Stimulated activated CD4-positive, alpha-beta T cell treated with anti-CD3 and anti-CD28 coated beads, Interleukin-1b, Interleukin-23, amount 100 ng/mL, for 4 hours (primary cell): ENCODE measurements at places on chromosomes 11 and 22.

GRCh38 chr11:126592496-126593410 is 237.3 kb downstream of the ST3GAL4 start:
- DNase-seq: no peak

DNA sequence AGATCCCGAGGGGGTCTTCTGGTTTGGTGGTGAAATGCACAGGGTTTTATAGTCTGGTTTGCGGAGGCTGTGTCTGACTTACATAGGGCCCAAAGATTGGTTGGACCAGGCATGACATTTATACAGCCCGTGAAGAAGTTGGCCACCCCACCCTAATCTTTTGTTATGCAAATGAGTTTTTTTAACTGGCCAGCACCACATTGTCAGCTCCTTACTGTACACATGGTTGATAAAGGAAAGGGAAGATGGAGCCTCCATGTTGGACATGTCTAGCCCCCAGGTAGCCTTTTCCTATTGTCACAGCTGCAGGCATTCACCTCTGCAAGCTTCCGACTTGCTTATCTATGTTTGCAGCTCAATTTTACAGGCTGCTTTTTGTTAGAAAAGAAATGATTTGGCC is 70.1 kb downstream of the WT1 start:
- DNase-seq: no peak

DNA sequence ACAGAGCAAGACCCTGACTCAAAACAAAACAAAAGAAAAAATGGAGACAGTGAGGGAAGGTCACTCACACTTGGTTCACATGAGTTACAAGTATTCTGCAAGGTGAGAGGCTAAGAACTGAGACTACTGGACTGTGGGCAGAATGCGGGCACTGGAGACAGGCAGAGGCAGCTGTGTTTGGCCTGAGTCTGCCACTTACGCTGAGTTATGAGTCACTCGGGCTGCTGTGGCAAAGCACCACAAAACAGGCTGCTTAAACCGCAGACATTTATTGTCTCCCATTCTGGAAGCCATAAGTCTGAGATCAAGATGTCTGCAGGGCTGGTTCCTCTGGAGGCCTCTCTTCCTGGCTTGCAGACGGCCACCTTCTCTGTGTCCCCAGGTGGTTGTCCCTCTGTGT is 122.8 kb downstream of the SHANK2 start:
- DNase-seq: no peak

- no peak for DNase-seq
These were observed 1.2 kb downstream of the PLA2G3 start for GRCh38 chr22:31139066-31139465.

DNA sequence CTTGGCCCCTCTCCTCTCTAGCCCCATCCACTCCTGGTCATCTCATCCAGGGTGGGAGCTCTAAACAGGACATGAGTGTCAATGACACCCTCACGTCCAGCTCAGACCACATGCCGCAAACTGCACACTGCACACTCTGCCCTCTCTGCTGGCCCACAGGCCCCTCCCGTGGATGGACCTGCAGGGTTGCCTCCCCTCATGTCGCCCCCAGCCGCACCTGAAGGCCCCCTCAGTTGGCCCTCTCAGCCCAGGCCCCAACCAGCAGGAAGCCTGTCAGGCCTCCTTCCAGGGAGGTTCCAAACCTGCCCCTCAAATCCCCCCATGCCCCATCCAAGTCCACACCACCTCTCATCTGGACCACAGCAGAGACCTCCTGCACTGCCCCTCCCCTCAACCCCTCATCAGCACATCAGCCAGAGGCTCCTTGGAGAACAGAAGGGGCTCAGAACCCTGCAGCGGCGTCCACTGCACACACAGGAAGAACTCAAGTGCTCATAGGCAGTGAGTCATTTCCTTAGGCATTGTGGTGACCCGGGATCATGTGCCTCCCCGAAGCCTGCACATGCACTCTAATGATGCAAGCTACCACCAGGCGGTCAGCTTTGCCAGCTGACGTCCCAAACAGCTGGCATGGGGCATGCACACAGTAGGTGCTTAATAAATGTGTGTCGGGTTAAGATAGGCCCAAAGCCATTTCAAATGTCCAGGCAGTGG is 12.9 kb upstream of the CDKN1C start:
- DNase-seq: peak; percentile 34

DNA sequence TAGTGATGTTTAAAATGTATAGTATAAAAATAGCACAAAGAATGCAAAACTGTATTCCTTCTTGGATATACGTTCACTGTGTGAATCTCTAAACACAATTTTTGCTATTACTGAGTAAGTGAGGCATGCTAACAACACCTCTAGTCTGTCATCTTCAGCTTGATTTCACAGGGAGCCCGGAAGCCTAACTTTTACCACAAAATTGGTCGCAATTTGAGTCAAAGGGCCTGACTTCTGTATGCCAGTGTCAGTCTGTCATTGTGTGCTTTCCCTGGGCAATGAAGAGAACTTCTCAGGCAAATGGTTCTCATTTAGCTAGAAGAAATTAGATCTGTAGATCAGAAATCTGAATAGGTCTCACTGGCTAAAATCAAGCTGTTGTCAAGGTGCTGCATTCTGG is 1059.5 kb downstream of the FAM181B start:
- DNase-seq: no peak

DNA sequence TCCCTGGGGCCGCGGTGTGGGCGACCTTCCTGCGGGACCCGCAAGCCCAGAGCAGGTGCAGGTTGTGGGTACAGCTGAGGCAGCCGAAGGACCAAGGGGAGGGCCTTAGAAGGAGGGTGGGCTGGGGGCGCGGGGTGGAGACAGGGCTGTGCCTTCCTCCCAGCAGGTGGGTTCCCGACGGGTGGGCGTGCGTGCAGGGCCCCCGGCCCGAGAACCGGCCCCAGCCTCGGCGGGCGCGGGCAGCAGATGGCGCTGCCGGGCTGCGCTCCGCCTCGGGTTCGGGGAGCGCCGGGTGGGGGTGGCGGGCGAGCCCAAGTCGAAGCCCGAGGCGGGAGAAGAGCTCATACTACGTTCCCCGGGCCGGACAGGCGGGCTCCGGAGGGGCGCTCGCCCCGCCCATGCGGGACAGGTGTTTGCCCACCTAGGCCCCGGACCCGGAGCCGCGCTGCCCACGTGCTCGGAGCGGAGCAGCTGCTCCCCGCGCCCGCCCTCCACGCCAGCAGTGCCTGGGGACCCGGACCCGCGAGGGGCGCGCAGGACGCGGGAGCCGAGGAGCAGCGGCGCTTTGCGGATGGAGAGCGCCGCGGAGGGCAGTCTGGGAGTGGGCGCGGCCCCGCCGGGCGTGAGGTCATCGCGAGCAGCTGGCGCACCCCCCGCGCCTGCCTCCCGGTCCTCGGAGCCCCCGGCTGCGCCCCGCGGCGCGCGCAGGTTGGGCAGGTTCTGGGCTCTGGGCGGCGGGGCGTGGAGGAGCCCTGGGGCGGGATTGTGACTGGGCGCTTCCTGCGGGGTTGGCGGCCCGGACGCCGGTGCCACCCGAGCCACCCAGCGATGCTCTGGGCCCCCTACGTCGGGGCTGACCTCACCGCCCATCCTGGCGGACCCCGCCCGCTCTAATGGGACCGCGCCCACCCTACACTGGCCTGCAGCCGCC is 25.3 kb downstream of the DUSP8 start:
- peak; percentile 31 for DNase-seq

GRCh38 chr22:45319324-45319685 is 9.6 kb downstream of the FAM118A start:
- no peak for DNase-seq

- DNase-seq: no peak
These were observed 79.0 kb downstream of the DDX10 start for GRCh38 chr11:108743851-108744250.

DNA sequence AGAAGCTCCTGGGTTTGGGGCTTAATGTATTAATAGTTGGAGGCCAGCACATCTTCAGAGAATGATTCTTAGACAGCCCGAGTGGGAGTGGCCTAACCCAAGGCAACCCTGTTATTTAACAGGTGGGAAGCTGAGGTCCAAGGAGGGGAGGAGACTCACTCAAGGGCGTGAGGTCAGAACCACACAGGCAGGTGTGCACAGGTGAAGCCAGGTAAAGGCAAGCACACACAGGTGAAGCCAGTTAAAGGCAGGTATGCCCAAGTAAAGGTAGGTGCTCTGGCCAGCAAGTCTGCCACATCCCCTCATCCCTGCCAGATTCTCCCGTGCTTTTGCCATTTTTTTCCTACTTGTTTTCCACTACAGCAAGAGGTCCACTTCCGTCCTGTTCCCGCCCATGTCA is 2.9 kb upstream of the SHANK2 start:
- DNase-seq: no peak

DNA sequence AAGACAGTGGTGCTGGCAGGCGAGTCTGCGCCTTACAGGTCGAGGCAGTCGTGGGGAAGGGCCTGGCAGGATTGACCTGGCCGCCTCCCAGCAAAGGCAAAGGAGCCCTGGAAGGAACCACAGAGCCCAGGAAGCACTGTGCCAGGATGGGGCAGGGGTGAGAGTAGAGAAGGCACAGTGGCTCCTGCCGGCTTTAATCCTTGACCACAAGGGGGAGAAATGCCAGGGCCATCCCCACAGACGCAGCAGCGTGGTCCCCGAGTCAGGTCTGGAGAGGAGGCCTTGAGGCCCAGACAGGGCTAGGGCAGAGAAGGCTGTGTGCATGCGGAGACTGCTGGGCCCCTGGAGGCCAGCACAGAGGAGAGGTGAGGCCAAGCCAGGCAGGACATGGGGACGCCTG is 9.9 kb upstream of the NDUFS8 start:
- DNase-seq: no peak

DNA sequence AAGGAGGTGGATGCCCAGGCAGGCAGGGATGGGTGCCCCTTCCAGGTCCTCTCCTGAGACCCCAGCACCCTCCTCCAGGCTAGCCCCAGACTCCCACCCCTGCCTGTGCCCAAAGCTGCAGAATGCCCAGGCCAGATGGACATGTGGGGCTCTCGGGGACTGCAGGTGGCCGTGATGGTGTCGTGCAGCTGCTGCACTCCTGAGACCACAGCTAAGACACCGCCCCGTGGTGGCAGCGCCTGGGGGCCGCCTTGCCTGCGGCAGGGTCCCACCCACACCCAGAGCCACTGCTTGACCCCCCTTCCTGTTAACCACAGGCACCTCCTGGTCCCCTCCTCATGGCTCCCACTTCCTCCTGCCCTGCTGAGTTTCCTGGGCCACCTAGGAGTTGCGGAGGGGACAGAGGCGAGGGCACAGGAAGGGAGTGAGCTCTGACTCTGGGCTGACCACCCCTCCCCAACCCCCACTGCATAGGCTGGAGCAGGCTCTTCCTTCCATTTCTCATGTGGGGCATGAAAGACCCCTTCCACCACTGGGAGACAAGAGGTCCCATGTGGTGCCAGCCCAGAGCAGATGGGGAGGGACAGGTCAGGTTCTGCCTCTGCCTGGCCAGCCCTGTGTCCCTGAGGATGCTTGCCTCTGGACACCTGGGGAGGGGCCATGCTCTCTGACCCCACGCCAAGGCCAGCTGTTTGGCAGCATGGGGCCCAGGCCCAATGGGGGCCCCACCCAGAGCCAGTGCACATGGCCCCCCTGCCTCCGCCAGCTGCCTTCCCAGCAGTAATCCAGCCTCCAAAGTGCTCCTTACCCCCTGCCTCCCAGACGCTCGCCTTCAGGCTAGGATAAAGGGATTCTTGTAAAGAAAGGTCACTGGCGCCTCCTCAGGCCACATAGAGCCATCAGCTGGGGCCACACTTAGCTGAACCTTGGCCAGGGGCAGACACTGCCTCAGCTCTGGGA is 29.3 kb downstream of the OSBPL5 start:
- DNase-seq: no peak

- no peak for DNase-seq
These were observed 55.3 kb upstream of the KCNQ1OT1 start for GRCh38 chr11:2755071-2755470.

- DNase-seq: no peak
These were observed 51.3 kb upstream of the SESN3 start for GRCh38 chr11:95282291-95282751.
